Activated CD8-positive, alpha-beta memory T cell treated with anti-CD3 and anti-CD28 coated beads, Interleukin-2, amount 10 ng/mL, durations not matched to agents 7 days and 5 days (primary cell): ENCODE measurements at places on chromosomes 1 and 21. TPM values are rescaled to one million over a fixed set of nuclear protein-coding genes. Genes with fewer than 3 reads are reported as not detected.

CHIT1 gene
- total RNA-seq, result 0.41 TPM

NFIA gene
- total RNA-seq, result 0.80 TPM

TCP10L gene
- total RNA-seq, result not detected

POU2F1 gene
- 24.6 TPM for total RNA-seq

OR2L2 gene
- total RNA-seq, result not detected

AADACL3 gene
- total RNA-seq, result not detected

TSPAN1 gene
- total RNA-seq, result not detected

ANGPTL3 gene
- total RNA-seq, result not detected

LAX1 gene
- 20.3 TPM for total RNA-seq

PITHD1 gene
- total RNA-seq, result 67.1 TPM

VPS13D gene
- 38.3 TPM for total RNA-seq

DHCR24 gene
- total RNA-seq, result 187 TPM

IFNLR1 gene
- total RNA-seq, result 6.9 TPM

ARMH1 gene
- total RNA-seq, result 17.0 TPM

RNU1-2 gene
- total RNA-seq, result 922 TPM

GPR3 gene
- 0.49 TPM for total RNA-seq

CHRM3 gene
- not detected for total RNA-seq

PLCH2 gene
- 6.5 TPM for total RNA-seq

PSRC1 gene
- total RNA-seq, result 36.1 TPM

PTGER3 gene
- 0.80 TPM for total RNA-seq

TFF3 gene
- total RNA-seq, result not detected

RRP15 gene
- 17.8 TPM for total RNA-seq

TMEM9 gene
- 14.6 TPM for total RNA-seq

STIL gene
- 51.3 TPM for total RNA-seq

LCE2A gene
- total RNA-seq, result not detected

LINGO4 gene
- 0.15 TPM for total RNA-seq

PGLYRP3 gene
- total RNA-seq, result not detected

FCRL2 gene
- total RNA-seq, result not detected

PPIAL4G gene
- total RNA-seq, result 1.3 TPM

LRRC47 gene
- 31.8 TPM for total RNA-seq

CD244 gene
- total RNA-seq, result 34.5 TPM

CCDC190 gene
- total RNA-seq, result not detected

SLAMF1 gene
- total RNA-seq, result 59.3 TPM

STPG1 gene
- total RNA-seq, result 9.2 TPM

AXDND1 gene
- not detected for total RNA-seq

ATXN7L2 gene
- 11.1 TPM for total RNA-seq

PTGS2 gene
- 2.2 TPM for total RNA-seq

KCNT2 gene
- not detected for total RNA-seq

LAMB3 gene
- total RNA-seq, result 1.3 TPM

FMO3 gene
- total RNA-seq, result not detected

PEAR1 gene
- total RNA-seq, result not detected

PTPRU gene
- 0.47 TPM for total RNA-seq

LCA5L gene
- total RNA-seq, result not detected

CNKSR1 gene
- 1.5 TPM for total RNA-seq

HECTD3 gene
- 32.6 TPM for total RNA-seq
